Aorta (tissue), 5 donors: ENCODE measurements at places on chromosomes 2 and 18.

DNA sequence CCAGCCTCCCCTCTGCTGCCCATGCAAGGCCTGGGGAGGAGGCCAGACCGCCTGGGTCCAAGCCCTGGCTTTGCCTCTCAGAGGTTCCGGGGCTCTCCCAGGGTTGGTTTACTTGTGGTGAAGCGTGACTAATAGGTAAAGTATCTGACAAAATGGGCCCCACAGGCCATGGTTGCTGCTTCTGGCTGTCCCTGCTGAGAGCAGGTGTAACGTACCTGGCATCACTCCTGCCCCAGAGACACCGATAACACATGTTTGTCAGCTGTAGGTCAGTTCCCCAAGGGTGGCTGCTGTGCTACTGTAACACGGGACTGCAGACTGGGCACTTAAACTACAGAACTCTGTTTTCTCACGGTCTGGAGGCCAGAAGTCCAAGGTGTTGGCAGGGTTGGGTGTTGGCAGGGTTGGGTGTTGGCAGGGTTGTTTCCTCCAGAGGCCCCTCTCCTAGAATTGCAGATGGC, 34.1 kb downstream of the ODC1 start:
- H3K4me1 ChIP-seq = no peaks in the 10 kb centered on the region
- no peaks in the 10 kb centered on the region for H3K27me3 ChIP-seq
- H3K36me3 ChIP-seq = no peaks in the 10 kb centered on the region
- H3K4me3 ChIP-seq = no peak overlapping the region
- no peak overlapping the region for H3K27ac ChIP-seq

- H3K27ac ChIP-seq = no peak overlapping the region
- no peaks in the 10 kb centered on the region for H3K4me1 ChIP-seq
- no peaks in the 10 kb centered on the region for H3K36me3 ChIP-seq
- no peaks in the 10 kb centered on the region for H3K27me3 ChIP-seq
- DNase-seq = no peak
These were observed 21.2 kb downstream of the SULT1C2 start for GRCh38 chr2:108309903-108310302.

DNA sequence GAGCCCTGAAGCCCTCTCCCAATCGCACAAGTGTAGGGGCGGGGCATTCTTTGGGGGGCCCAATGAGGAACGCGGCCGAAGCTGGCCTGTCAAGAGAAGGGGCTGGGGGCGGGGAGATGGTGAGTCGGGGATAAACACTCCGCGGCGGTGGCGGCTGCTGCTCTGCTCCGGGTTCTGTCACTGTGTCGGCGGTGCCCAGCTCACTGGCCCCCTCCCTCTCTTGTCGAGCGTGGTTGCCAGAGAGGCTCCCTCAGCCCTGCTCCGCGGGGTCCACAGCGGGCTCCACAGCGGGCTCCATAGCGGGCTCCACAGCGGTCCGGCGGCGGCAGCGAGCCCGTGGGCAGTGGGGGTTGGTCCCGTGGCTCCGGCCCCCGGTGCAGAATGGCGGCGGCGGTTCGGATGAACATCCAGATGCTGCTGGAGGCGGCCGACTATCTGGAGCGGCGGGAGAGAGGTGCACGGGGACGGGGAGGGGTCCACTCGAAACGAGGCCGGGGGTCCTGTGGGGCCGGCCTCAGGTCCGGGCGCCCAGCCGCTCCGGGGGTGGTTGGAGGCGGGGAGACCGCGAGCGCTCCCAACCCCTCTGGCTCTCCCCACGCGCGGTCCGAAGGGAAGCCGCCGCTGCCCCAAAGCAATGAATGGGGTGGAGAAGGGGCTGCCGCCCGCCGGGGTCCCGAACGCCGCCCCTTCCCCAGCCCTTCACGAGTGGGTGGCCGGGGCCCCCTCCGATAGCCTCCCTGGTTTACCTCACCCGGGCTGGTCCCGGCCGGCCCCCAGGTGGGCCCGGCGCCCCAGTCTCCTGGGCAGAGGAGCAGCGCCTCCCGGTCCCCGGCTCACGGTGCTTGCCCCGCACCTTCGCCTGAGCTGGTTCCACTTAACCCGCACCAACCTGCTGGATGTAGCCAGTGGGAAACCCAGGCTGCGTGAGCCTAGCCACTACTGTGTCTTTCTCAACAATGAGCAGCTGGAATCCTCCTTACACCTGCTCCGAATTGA, at the start of gene MXD1:
Gene MXD1 (plus strand): TSS at position 160 of the 996 bp plus-strand sequence. CDS start 222 bp downstream, at position 382.
- peak; percentile 66 for DNase-seq
- peaks cover 4% of the 10 kb centered on the region for H3K4me1 ChIP-seq
- no peaks in the 10 kb centered on the region for H3K36me3 ChIP-seq
- no peaks in the 10 kb centered on the region for H3K27me3 ChIP-seq

GRCh38 chr18:63987743-63988142, 17.9 kb downstream of the SERPINB8 start:
- H3K4me1 ChIP-seq = no peaks in the 10 kb centered on the region
- H3K27me3 ChIP-seq = no peaks in the 10 kb centered on the region
- no peak for DNase-seq
- H3K36me3 ChIP-seq = peaks cover 4% of the 10 kb centered on the region

- no peak overlapping the region for H3K27ac ChIP-seq
- no peaks in the 10 kb centered on the region for H3K27me3 ChIP-seq
- H3K4me1 ChIP-seq = no peaks in the 10 kb centered on the region
- H3K36me3 ChIP-seq = no peaks in the 10 kb centered on the region
These were observed 317.0 kb upstream of the GCFC2 start for GRCh38 chr2:76027761-76028160.

- H3K36me3 ChIP-seq = no peaks in the 10 kb centered on the region
- H3K4me3 ChIP-seq = peak overlapping the region; percentile 9
- peak; percentile 57 for DNase-seq
- H3K27ac ChIP-seq = no peak overlapping the region
- no peaks in the 10 kb centered on the region for H3K27me3 ChIP-seq
- peaks cover 6% of the 10 kb centered on the region for H3K4me1 ChIP-seq
These were observed 7.4 kb downstream of the SMAD7 start for GRCh38 chr18:48943333-48943732.
